Epithelial cell of prostate (primary cell): ENCODE measurements at places on chromosomes 5 and 9.

DNA sequence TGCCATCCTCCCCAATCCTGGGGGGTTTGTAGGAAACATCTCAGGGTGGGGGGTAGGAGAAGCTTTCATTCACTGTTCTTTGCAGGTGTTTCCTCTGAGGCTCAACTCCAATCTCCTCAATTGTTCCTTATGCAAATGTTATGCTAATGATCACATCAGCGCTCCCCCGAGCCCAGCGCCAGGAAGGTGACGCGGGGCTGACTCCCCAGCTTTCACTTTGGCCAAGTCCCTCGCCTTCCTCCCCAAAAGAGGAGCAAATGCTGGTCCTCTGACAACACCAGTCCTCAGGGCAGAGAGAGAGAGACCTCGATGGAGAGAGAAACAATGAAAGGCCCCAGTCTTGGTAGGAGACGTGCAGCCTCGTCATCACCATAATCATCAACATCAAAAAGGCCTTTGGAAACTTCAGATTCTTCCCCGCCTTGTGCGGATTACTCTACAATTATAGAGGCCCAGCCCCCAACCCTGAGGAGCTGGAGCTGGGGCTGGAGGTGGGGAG, 39.1 kb downstream of the PCDH1 start:
- no peak for DNase-seq

GRCh38 chr5:55621229-55621628, 86.5 kb upstream of the PLPP1 start:
- DNase-seq: no peak

DNA sequence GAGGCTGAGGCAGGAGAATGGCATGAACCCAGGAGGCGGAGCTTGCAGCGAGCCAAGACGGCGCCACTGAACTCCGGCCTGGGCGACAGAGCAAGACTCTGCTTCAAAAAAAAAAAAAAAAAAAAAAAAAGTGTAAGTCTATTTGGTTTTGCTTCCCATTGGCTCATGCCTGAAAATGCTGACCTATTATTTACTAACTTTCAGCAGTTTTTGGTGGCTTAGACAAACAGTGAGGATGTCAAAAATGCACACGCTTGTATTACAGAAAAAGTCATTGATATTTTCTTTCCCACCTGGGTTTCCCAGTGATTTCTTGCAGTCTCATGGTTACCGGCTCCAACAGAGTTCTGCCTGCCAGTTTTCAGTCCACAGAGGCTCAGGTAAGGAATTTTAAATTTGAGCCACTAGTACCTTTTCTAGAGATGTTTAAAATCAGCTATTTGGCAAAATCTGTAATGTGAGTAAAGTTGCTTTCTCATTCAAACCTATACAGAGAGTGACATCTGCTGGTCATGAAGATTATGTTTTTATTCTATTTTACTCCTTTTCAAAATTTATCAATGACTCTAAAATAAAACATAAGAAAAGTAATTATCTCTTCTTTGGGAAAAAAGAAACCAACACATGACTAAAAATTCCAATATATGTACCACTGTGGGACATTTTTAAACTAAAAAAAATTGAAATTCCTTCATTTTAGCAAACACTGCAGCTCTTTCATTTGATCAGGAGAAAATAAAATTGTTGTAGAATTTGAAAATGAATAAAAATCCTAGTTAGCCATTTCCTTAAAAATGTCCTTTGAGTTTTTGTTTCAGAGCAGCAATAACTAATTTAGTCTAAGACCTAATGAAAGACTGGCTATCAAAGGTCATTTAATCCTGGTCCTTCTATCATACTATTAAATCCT, 8.8 kb downstream of the FAM200C start:
- DNase-seq: no peak

- no peak for DNase-seq
Measured at GRCh38 chr9:551986-552929, 289.2 kb upstream of the DMRT1 start.
